Lower leg skin (tissue), 4 donors: ENCODE measurements at places on chromosomes 16 and 17.

GRCh38 chr16:58102665-58103392, 26.4 kb downstream of the CFAP20 start:
- no peak for DNase-seq

GRCh38 chr16:12199524-12199923, 223.0 kb downstream of the SNX29 start:
- no peak for DNase-seq

DNA sequence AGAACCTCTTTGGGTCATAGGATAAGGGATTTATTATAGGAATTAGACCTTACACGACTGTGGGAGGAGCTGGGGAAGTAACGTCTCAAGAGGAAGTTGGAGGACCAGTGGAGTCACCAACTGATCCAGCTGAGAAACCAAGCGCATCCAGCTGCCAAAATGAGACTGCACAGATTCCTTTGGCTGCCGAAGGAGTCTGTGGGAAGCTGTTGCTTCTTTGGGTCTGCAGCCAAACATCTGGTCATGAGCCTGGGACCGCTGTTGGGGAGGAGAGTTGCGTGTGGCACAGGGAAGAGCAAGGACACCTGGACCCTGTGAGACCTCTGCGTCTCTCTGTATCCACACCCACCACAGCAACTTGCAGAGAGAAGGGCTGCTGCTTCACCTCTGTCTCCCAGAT, 2.4 kb upstream of the NACA2 start:
- no peak for DNase-seq

DNA sequence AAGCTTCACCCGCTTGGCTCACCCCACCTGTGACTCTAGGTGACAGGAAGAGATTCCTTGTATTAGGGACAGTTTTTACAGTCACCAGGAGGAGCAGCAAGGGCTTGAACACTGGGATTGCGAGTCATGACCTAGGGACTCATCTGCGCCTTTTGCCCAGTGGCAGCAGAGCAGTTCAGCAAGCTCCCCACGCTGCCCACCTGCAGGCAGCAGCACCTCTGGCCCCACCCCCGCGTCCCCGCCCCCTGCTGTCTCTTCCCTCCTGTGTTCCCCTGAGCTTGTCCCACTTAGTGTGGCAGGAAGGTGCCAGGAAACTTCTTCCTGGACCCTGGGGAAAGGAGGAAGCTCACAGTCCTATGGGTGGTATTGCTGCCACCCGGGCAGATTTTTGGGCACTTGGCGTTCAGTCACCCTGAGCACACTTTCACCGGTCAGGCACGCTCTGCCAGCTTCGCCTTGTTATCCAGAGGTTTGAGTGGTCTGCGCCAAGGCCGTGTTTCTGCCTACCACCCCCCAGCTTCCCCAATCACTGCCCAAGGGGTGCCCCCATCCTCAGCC, 8.7 kb downstream of the MMP15 start:
- DNase-seq: no peak

- DNase-seq: no peak
Measured at GRCh38 chr16:84087466-84088151, 29.1 kb downstream of the MBTPS1 start.

DNA sequence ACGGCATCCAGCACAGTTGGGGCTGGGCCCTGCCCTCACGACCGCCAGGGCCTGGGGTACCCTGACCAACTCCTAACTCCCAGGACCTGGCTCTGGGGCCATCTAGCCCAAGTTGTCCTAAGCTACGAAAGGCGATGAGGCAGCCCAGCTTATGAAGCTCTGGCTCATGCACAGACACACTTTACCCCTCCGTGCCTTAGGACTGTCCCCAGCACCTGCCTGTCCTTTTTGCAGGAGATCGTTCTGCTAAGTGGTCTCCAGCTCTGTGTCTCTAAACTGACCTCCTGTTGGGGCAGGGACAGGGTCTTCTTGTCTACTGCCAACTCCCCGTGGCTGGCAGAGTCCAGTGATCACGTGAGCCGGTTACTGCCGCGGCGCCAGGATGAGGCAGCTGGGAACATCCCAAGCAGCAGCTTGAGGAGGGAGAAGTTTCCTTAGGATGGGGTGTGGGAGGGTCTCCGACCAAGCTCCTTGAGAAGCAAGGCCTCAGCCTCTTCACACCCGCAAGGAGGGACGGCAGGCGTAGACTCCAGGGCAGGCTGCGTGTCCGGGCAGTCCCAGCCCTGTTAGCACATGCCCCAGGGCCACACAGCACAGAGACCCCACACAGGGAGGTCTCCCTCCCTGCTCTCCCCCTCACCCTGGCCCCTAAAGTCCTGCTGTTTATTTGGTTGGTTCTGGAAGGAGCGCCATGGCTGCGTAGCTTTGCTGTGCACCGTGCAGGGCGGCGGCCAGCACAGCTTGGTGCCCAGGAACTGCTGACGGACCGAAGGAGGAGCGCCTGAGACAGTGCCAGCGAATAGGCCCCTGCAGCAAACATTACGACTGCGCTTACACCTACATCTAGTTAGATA, 16.4 kb upstream of the METRNL start:
- DNase-seq: peak; percentile 17

GRCh38 chr16:30395992-30396585, 869 bp downstream of the ZNF48 start:
- DNase-seq: no peak

DNA sequence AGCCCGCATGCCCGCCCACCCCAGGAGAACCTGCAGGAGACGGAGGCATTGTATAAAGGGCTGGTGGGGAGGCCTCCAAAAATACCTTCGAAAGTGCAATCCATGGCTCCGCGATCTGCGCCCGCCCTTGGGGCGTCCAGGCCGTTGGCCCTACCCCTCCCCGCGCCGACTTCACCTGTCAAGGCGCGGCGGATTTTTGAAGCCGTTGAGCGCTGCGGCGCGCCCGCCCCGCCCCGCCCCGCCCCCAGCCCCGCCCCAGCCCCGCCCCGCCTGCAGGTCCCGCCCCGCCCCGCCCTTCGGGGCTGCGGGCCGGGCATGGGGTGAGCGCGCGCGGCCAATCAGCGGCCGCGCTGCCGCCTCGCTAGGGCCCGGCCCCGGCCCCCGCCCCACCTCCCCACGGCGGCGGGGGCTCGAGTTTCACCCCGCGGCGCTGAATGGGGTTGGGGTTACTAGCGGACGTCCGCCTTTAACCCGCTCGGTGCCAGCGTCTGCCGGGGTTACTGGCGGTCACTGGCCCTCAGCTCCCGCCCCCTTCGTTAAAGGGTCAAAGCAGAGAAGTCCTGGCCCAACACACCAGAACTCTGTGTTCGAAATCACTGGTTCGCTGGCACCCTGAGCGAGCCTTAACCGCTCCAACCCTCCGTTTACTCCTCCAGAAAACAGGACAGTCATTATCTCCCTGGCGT, 13.2 kb downstream of the SREBF1 start:
- DNase-seq: peak; percentile 80

DNA sequence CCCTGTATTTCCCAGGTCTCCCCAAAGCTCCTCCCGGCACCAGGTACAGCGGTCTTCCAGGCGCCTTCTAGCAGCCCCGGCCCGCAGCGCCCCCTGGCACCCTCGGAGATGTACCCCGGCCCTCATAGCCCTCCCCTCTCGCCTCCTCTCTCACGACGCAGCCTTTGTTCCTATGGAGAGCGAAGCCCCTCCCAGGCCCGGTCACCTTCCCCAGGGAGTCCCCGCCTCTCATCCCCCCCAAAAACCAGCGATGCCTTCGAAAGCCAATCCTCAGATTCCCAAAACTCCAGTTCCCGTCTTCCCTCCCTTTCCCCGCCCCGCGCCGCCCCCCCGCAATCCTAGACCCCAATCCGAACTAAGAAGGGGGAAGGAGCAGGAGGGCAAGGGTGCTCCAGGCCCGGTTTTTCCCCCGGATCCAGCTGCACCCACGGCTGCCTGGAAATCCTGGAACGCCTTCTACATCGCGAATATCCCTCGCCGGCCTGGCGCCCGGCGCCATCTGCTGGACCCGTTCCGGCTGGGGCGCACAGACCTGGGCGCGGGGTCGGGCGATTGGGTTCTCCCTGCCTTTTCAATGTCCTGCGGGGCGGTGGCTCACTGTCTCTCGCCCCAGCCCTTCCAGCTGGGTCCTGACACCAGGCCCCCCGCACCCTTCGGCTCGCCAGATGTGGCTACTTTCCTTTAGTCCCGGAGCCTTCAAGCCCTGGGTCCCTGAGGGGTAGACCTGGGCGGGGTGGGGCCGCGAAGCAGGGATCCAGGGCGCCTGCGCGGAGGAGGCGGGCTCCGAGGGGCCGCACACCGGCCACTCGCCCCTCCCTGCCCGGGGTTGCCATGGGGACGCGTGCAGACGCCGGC, at the start of gene DNAH2:
DNAH2 (plus strand) TSS at position 844 of the 855 bp plus-strand sequence. CDS start 1,991 bp downstream, outside the sequence.
- DNase-seq: peak; percentile 56

- no peak for DNase-seq
Measured at GRCh38 chr17:47873200-47874090, 22.5 kb upstream of the SP6 start.

DNA sequence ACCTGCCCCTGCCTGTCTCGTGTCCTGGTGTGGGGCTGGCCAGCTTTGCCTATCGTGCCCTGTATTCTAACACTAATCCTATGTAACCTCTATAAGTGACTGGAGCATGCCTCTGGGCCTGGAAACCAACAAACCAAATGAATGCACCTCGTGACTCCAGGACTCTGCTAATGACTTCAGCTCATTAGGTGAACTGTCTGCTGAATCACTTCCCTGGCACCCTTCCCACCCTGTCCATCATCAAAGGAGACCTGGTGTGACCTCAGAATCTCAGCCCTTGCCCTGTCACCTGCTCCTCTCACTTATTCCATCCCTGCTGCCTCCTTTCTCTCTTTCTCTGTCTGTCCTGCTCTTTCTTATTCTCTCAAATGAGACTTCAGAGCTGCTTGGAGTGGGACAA, 322.4 kb downstream of the CBLN1 start:
- no peak for DNase-seq

GRCh38 chr17:8354236-8354635, 14.6 kb downstream of the ODF4 start:
- no peak for DNase-seq

GRCh38 chr16:51151435-51151960, 428 bp upstream of the SALL1 start:
- no peak for DNase-seq

DNA sequence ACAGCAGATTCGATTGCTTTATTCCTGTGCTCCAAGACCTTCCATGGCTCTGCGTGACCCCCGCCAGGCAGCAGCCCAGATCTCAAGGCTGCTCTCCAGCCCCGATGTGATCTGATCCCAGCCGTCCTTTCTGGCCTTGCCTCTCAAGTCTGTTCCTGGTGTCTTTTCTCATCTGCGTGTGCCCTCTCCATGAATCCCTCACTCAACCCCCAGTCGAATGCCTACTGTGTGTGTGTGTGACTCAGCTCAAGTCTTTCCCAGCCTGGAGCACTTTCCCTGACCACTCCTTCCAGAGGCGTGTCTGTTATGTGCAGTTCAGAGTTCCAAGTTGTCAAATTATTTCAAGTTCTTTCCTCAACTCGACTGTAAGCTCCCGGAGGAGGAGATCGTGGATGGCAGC, 64.0 kb downstream of the MRM1 start:
- DNase-seq: no peak

GRCh38 chr17:11326492-11326891, 85.5 kb downstream of the SHISA6 start:
- peak; percentile 23 for DNase-seq

DNA sequence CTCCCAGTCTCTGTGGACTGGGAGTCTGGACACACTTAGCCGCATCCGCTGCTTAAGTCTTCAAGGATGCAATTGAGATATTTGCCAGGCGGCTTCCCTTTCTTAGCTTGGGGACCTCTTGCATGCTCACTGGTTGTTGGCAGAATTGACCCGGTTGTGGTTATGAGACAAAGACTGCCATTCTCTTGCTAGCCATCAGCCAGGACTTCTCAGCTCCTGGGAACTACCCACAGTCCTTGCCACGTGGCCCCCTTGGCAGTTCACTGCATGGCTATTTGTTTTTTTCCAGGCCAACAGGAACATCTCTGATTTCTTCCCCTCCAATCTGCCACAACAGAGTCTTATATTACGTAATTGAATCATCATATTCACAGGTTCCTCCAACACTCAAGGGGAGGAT, 25.5 kb downstream of the CACNG4 start:
- no peak for DNase-seq

GRCh38 chr17:60724647-60725046, 47.0 kb downstream of the BCAS3 start:
- no peak for DNase-seq

GRCh38 chr17:57531078-57531477, 214.0 kb downstream of the CCDC182 start:
- no peak for DNase-seq

DNA sequence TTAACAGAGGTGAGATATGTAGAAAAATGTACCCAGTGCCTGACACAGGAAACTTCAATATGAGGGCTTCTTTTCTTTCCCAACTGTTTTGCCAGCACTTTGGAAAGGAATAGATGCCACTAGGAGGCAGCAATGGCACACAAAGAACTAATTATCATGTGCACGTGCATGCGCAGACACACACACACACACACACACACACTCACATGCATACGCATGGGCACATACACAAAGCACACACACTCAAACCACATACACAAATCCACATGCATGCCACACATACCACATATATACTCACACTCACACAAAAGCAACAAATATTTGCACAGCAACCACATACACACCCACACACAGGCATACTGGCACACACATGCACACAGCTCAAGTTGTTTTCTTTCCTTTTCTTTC, 8.8 kb upstream of the CEP112 start:
- peak; percentile 17 for DNase-seq

- no peak for DNase-seq
Measured at GRCh38 chr16:9102943-9103342, 11.5 kb downstream of the HAPSTR1 start.

DNA sequence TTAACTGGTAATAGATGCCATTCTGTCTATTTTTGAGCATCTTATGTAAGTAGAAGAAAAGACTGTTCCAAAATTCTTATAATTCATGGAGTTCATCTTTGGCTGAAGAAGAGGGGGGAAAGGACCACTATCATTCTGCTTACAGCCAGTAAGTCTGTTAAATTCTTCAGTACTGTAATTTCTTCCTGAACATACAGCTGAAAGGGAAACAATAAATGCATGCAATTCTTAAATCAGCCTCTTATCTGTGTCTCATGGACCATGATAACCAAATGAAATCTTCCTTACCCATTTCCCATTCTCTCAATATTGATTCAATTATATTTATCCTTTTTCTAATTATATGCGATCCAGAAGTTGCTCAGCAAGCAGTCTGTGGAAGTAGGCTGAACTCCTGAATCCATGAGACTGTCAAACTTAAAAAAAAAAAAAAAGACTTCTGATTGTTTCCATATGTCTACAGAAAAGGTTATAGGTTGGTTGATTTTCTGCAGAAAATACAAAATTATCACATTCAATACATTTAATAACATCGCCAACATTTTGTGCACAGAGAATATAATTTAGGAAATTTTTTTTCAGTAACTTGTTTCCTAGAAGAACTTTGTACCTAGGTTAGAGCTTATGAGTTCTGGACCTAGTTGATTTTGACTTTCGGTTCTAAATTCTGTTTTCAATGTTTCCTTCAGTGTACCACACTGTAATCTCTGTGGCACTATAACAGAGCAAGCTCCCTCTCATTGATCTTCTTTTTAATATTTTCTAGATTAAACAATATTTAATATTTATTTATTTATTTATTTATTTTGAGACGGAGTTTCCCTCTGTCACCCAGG, 1.2 kb upstream of the ABCA9 start:
- DNase-seq: no peak
